Activated CD8-positive, alpha-beta T cell treated with anti-CD3 and anti-CD28 coated beads, Interleukin-2, amount 10 ng/mL, durations not matched to agents 7 days and 5 days (primary cell): ENCODE measurements at places on chromosomes 6 and 20. TPM values are rescaled to one million over a fixed set of nuclear protein-coding genes. Genes with fewer than 3 reads are reported as not detected.
A peak's percentile ranks its signal among the peaks of the same experiment; 100 is the strongest.

The CRYBG1 gene
- total RNA-seq = 34.9 TPM

The OPN5 gene
- total RNA-seq = not detected

The RIPOR3 gene
- not detected for total RNA-seq

The IL17F gene
- not detected for total RNA-seq

The CFAP61 gene
- not detected for total RNA-seq

The SEMG1 gene
- not detected for total RNA-seq

The TNXB gene
- 4.8 TPM for total RNA-seq

DNA sequence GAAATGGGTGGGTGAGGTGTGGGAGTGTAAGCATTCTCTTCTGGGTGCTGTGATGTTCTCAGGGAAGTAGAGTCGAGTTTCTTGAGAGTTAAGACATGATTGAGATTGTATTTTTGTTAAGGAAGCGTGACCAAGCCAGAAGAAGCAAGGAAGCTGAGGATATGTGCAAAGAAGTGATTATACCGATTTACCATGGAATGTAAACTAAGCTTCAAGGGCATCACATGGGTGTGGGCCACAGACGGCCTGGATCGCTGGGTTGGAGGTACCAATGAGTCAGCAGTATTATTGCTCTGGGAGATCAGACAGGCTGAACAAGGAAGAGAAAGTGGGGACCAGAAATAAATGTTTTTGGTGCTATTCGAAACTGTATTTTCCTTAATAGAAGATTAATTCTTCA, 184.1 kb upstream of the GMDS start:
- no peaks in the 10 kb centered on the region for H3K4me1 ChIP-seq
- H3K27ac ChIP-seq = no peak overlapping the region

GRCh38 chr6:95973976-95974375, 41.8 kb upstream of the FUT9 start:
- H3K36me3 ChIP-seq = no peaks in the 10 kb centered on the region

GRCh38 chr6:138339024-138339423, 38.7 kb upstream of the SMIM28 start:
- H3K4me3 ChIP-seq = no peak overlapping the region
- H3K4me1 ChIP-seq = no peaks in the 10 kb centered on the region
- DNase-seq = no peak
- H3K27ac ChIP-seq = no peak overlapping the region
- H3K36me3 ChIP-seq = no peaks in the 10 kb centered on the region
- peaks cover 13% of the 10 kb centered on the region for H3K27me3 ChIP-seq

DNA sequence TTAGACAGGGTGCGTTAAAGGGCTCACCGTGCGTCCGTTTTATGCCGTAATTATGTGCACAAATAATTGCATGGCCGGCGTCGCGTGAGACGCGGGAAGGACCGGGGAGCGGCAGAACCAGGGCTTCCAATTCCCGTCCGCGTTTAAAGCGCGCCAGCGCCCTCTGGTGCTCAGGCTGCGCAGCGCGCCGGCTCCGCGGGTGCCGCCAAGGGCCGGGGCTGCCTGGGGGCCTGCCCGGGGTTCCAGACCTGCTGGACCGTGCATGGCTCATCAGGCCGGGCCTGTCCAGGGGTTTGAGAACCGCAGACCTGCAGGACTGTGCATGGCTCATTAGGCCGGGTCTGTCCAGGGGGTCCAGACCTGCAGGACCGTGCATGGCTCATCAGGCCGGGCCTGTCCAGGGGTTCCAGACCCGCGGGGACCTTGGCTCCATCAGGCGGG, 369.0 kb downstream of the THBS2 start:
- H3K4me1 ChIP-seq = peaks cover 7% of the 10 kb centered on the region
- H3K36me3 ChIP-seq = no peaks in the 10 kb centered on the region
- H3K27ac ChIP-seq = peak overlapping the region; percentile 87
- H3K27me3 ChIP-seq = no peaks in the 10 kb centered on the region
- peak; percentile 79 for DNase-seq
- peak overlapping the region; percentile 77 for H3K4me3 ChIP-seq

- no peaks in the 10 kb centered on the region for H3K4me1 ChIP-seq
- H3K4me3 ChIP-seq = no peak overlapping the region
- no peak for DNase-seq
- no peak overlapping the region for H3K27ac ChIP-seq
- peaks cover 6% of the 10 kb centered on the region for H3K36me3 ChIP-seq
These were observed 8.8 kb downstream of the BTBD3 start for GRCh38 chr20:11926292-11926998.

DNA sequence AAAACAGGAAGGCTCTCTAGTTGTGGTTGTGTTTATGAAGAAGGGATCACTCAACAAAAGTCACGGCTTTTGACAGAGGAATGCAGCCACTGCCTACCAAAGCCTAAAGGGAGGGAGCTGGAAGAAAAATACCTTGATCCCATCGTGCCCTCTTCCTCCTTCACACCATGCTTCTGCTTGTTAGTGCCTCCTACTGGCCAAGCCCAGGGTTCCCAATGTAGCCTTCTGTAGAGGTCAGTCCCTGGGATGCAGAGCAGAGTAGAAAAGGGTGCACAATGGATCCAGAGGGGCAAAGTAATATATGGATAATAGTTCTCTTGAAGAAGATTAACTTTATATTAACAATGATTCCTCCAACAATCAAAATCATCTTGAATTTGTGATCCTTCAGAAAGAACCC, 293.5 kb upstream of the FERMT1 start:
- no peak overlapping the region for H3K4me3 ChIP-seq
- H3K27ac ChIP-seq = no peak overlapping the region
- H3K27me3 ChIP-seq = no peaks in the 10 kb centered on the region
- H3K4me1 ChIP-seq = no peaks in the 10 kb centered on the region
- no peaks in the 10 kb centered on the region for H3K36me3 ChIP-seq

DNA sequence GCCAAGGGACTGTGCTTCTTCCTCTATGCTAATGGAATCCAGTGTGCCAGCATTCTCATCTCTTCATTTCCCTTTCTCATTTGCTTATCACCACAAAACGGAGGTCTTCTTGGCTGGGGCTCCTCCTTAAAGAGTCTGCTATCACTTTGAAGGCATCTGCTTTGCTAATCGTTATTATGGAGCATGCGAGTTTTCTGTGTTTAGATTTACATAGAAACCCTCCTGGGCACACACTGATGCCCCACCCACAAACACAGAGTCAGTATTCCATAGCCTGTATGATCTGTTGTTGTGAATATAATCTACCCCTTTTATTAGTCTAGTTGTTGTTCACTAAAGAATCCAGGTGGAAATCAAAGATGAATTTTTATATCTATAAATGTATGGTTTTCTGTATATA, 83.4 kb upstream of the XRN2 start:
- H3K27ac ChIP-seq = no peak overlapping the region
- H3K36me3 ChIP-seq = no peaks in the 10 kb centered on the region
- no peaks in the 10 kb centered on the region for H3K4me1 ChIP-seq
- DNase-seq = no peak
- no peaks in the 10 kb centered on the region for H3K27me3 ChIP-seq

GRCh38 chr20:19254956-19255355, 42.5 kb downstream of the SLC24A3 start:
- no peaks in the 10 kb centered on the region for H3K4me1 ChIP-seq
- no peak overlapping the region for H3K4me3 ChIP-seq
- H3K27me3 ChIP-seq = no peaks in the 10 kb centered on the region
- no peaks in the 10 kb centered on the region for H3K36me3 ChIP-seq

DNA sequence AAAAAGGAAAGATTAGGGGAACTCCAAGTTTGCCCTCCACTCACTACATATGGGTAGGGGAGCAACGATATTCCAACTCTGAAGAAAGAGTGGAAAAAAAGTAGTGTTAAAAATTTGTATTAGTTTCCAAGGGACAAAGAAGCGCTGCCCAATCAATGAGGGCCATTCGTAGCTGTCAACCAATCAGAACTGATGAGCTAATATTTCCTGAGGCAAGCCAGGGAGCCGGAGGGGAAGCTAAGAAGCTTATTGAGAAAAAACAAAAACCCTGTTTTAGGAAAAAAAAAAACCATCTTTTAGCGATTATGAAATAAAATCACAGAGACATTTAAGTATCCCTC, 59.5 kb downstream of the TRIM38 start:
- H3K27ac ChIP-seq = peak overlapping the region; percentile 100
- peaks cover 1% of the 10 kb centered on the region for H3K27me3 ChIP-seq

DNA sequence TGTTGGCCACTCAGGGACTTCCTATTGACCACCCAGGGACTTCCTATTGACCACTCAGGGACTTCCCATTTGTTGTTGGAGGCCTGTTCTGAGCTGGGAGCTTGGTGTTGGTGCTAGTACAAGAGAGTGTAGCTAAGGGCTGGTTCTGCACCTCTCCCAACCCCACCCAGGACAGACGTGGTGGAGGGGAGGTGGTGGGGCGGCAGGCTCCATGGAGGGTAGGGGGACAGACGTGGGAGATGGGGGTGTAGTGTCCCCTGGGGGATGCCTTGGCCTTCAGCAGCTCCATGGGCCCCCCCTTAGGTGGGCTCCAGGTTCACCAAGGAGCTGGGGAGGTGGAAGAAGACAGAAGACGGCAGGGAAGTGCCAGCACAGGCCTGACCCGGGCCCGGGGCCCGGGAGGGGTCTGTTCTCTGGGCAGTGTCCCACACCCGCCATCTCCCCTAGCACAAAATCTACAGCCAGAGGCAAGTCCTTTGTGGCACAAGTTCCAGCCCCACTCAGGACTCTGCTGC, 33.9 kb downstream of the CHRNA4 start:
- H3K4me1 ChIP-seq = peaks cover 5% of the 10 kb centered on the region
- no peak overlapping the region for H3K4me3 ChIP-seq
- peak overlapping the region; percentile 81 for H3K27ac ChIP-seq
- DNase-seq = peak; percentile 21

- peaks cover 32% of the 10 kb centered on the region for H3K36me3 ChIP-seq
- no peaks in the 10 kb centered on the region for H3K27me3 ChIP-seq
- no peak for DNase-seq
- H3K27ac ChIP-seq = no peak overlapping the region
- no peak overlapping the region for H3K4me3 ChIP-seq
These were observed 79.2 kb downstream of the STXBP5 start for GRCh38 chr6:147283460-147283859.

GRCh38 chr6:2412731-2413130, 167.3 kb upstream of the GMDS start:
- no peak overlapping the region for H3K4me3 ChIP-seq
- H3K27me3 ChIP-seq = no peaks in the 10 kb centered on the region
- DNase-seq = no peak
- H3K4me1 ChIP-seq = no peaks in the 10 kb centered on the region
- no peaks in the 10 kb centered on the region for H3K36me3 ChIP-seq

DNA sequence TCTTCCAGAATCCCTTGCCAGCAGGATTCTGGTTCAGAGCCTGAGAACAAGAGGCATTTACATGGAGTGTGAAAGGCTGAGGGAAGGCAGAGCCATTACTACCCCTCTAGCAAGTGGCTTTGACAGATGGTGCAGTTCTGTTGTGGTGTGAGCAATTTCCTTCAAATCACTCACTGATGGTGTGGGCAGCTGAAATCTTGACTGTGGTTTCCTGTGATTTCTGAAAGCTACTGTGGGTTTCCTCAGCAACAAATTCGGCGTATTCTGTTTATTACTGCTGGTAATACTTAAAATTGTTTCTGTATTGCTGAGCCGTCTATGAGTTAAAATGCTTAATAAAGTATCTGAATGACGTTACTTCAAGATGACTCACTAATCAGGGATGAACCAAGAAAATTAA, 181.5 kb upstream of the TCF21 start:
- peaks cover 8% of the 10 kb centered on the region for H3K4me1 ChIP-seq
- H3K27ac ChIP-seq = no peak overlapping the region
- peaks cover 3% of the 10 kb centered on the region for H3K27me3 ChIP-seq
- DNase-seq = peak; percentile 28
- no peaks in the 10 kb centered on the region for H3K36me3 ChIP-seq
- H3K4me3 ChIP-seq = no peak overlapping the region

DNA sequence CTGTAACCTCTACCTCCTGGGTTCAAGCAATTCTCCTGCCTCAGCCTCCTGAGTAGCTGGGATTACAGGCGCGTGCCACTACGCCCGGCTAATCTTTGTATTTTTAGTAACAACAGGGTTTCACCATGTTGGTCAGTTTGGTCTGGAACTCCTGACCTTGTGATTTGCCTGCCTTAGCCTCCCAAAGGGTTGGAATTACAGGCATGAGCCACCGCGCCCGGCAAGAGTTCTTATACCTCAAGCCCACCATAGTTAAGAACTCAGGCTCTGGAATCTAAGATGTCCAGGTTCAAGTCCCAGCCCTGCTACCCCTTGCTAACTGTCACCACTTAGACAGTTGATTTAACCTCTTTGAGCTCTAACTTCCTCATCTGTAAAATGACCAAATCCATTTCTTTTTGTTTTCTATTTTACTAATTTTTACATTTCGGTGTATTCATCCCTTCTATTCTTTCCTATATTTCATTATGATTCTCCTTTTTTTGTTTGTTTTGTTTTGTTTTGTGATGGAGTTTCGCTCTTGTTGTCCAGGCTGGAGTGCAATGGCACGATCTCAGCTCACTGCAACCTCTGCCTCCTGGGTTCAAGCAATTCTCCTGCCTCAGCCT, 104.8 kb upstream of the ZNF217 start:
- H3K36me3 ChIP-seq = peaks cover 4% of the 10 kb centered on the region
- H3K4me3 ChIP-seq = no peak overlapping the region
- no peak for DNase-seq
- H3K27ac ChIP-seq = no peak overlapping the region
- H3K4me1 ChIP-seq = peaks cover 49% of the 10 kb centered on the region
- no peaks in the 10 kb centered on the region for H3K27me3 ChIP-seq

GRCh38 chr20:21804802-21805201, 99.3 kb downstream of the PAX1 start:
- H3K4me3 ChIP-seq = no peak overlapping the region
- H3K27ac ChIP-seq = no peak overlapping the region
- no peak for DNase-seq

DNA sequence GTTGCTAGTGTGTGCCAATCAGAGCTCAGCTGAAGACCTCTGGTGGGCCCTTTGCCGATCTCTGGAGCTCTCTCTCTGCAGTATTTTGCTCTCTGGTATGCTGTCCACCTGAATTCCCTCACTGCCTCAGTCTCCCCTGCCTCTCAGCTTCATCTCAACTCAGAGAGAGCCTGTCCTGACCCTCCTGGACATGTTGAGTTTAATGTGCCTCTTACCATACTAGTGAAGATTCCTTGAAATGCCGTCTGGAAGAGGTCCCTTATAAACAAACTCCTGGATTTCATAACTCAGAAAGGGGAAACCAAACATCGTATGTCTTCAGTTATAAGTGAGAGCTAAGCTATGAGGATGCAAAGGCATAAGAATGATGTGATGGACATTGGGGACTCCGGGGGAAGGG, 231.1 kb upstream of the ZNF217 start:
- H3K36me3 ChIP-seq = peaks cover 4% of the 10 kb centered on the region
- no peak overlapping the region for H3K4me3 ChIP-seq
- DNase-seq = no peak
- H3K27me3 ChIP-seq = no peaks in the 10 kb centered on the region
- H3K27ac ChIP-seq = no peak overlapping the region

GRCh38 chr6:163943607-163944385, 529.3 kb downstream of the QKI start:
- DNase-seq = no peak
- H3K36me3 ChIP-seq = no peaks in the 10 kb centered on the region
- no peaks in the 10 kb centered on the region for H3K4me1 ChIP-seq
- H3K27me3 ChIP-seq = peaks cover 11% of the 10 kb centered on the region

DNA sequence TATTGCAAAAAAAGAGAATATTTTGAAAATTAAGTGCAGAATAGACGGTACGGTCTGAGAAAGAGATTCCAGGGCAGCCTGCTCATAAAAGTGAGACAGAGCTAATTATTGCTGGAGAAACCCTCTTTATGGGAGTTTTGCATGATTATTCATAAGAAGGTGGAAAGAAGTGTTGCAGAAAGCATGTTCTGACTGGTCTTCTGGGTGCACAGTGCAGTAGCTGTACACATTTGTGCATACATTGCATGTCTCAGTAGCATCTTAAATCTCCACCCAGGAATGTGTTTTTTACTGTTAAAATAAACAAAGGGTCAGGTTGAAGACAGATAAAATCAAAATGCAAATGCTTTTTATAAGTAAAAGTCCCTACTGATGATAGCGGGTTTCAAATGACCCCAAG, 1813.6 kb upstream of the DEFB115 start:
- H3K4me1 ChIP-seq = no peaks in the 10 kb centered on the region
- no peak overlapping the region for H3K27ac ChIP-seq
- no peak overlapping the region for H3K4me3 ChIP-seq
- no peak for DNase-seq
- H3K36me3 ChIP-seq = no peaks in the 10 kb centered on the region
